D341Med (cell line): ENCODE measurements at places on chromosomes 5 and 9.

DNA sequence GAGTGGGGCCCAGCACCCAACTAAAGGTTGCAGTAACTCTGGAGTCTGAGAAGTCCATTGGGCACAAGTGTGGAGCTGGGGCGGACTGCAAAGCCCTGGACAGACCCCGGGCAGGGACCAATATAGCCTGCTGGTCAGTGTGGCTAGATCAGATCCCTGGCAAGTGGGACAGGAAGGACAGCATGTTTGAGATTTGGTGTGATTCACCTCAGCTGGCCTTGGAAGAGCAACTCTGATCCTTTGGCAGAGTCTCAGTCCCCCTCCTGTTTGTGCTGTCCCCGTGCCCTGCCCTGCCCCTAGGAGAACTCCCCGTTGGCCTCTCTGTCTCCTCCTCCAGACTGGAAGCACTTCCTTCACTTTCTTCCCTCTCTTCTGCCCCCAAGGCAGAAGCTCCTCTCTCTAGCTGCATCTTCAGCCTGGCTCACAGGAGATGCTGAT, 255.3 kb downstream of the FSTL4 start:
- no peak for DNase-seq

- no peak for DNase-seq
These were observed 165.1 kb downstream of the RNF180 start for GRCh38 chr5:64330728-64331231.

GRCh38 chr5:8522646-8523045, 653.7 kb downstream of the MTRR start:
- no peak for DNase-seq

DNA sequence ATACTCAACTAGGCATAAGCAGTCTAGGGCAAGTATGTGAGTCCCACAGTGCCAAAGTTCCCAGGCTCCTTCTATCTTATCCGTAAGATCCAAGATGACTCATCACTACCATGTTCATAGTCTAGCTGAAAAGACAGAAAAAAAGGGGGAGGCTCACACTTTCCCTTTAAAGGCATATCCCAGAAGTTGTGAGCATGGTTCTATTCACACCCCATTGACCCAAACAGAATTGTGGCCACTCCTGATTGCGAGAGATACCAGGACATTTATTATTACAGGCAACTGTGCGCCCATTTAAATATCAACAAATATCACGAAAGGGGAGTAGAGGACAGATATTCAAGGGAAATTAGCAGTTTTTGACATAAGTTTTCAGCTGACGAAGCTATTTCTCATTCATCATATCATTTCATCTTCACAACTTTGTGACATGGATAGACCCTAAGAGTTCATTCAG, 8.1 kb upstream of the PFDN1 start:
- no peak for DNase-seq

GRCh38 chr5:145872486-145872885, 328 bp downstream of the GRXCR2 start:
- DNase-seq, result peak; percentile 43

GRCh38 chr5:127919818-127920217, 163.7 kb upstream of the SLC12A2 start:
- no peak for DNase-seq
